ENCODE measurements at places on chromosomes 1 and 21.

DNA sequence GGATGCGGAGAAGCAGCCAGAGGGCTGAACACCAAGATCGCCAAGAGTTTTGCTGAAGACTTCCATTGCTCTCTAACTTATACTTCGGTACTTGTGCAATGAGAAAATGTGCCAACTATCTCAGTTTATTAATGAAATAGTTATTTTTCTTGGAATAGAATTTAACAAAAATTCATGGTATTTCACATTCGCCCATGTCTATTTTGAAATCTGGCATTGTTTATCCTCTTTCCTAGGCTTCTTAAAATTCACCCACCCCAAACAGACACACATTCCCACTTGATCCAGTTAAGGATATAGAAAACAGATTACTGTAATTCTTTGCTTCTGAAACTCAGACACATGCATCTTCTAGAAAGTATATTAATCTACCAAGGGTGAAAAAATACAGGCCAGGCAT, 56.3 kb upstream of the ADAMTS5 start:
- no peak for DNase-seq

GRCh38 chr1:18998016-18998724, 41.7 kb upstream of the IFFO2 start:
- no peak for DNase-seq

DNA sequence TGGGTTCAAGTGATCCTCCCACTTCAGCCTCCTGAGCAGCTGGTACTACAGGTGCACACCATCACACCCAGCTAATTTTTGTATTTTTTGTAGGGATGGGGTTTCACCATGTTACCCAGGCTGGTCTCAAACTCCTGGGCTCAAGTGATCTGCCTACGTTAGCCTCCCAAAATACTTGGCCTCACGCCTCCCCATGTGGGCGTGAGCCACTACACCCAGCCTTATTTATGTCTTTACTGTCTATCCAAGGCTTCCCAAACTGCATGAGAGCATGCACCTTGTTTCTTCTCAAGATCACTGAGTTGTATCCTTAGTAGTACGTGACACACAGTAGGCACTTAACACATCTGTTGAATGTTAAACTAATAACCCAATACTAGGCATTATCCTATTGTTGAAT, 14.2 kb downstream of the WASF2 start:
- no peak for DNase-seq

DNA sequence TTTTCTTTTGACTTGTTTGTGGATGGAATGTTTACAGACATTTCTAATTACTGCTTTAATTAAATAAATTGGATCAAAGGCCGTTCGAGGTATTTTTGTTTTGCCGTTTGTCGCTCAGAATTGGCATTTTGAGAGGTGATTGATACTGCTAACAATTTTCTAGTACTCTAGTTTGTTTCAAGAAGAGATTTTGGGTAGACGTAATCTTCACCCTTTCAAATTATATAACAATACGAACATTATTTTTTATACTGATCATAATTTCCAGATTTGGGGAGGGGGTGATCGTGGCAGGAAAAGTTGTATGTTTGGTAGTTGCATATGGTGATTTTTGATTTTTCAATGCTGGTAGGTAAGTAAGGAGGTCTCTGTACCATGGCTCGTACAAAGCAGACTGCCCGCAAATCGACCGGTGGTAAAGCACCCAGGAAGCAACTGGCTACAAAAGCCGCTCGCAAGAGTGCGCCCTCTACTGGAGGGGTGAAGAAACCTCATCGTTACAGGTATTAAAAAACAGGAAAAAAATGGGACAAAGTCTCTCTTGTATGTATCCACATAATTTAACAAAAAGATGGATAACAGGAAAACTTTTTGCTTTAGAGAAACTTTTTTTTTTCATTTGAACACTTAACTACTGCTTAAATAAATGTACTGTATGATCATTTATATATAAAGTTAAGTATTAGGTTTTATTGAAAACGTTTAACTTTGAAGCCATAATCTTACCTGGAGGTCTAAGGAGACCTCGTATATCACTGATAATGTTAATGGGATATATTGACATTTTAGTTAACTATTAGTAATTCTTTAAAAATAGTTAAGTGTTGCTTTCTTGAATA, 1.7 kb downstream of the H3-3A start:
- no peak for DNase-seq

GRCh38 chr21:28018213-28018612, 974.5 kb downstream of the LTN1 start:
- no peak for DNase-seq

- no peak for DNase-seq
Observed at GRCh38 chr1:225539069-225539468, 111.2 kb upstream of the LBR start.

DNA sequence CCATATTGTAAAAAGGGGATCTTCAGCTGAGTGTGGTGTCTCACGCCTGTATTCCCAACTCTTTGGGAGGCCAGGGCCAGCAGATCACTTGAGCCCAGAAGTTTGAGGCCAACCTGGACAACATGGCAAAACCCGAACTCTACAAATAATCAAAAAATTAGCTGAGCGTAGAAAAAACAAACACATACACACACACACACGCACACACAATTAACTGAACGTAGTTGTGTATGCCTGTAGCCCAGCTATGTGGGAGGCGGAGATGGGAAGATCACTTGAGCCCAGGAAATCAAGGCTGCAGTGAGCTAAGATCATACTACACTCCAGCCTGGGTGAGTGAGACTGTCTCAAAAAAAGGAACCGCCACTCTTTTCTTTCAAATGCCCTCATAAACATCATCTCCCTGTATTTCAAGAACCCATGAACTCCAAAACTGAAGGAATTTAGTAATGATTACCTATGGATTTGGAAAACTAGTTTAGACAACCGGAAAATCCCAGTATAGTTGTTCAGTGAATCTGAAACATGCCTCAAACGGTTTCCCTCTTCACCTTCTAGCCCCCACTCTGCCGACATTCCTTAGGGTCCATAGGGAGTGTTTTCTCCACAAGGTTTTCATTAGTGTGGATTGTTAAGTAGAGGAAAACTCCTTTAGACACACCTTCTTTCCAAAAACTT, 4.5 kb downstream of the TXNIP start:
- DNase-seq: no peak

- no peak for DNase-seq
Observed at GRCh38 chr1:178344513-178345091, 152.2 kb downstream of the CLEC20A start.

- no peak for DNase-seq
Observed at GRCh38 chr1:99268021-99268420, 3.7 kb downstream of the PLPPR4 start.

DNA sequence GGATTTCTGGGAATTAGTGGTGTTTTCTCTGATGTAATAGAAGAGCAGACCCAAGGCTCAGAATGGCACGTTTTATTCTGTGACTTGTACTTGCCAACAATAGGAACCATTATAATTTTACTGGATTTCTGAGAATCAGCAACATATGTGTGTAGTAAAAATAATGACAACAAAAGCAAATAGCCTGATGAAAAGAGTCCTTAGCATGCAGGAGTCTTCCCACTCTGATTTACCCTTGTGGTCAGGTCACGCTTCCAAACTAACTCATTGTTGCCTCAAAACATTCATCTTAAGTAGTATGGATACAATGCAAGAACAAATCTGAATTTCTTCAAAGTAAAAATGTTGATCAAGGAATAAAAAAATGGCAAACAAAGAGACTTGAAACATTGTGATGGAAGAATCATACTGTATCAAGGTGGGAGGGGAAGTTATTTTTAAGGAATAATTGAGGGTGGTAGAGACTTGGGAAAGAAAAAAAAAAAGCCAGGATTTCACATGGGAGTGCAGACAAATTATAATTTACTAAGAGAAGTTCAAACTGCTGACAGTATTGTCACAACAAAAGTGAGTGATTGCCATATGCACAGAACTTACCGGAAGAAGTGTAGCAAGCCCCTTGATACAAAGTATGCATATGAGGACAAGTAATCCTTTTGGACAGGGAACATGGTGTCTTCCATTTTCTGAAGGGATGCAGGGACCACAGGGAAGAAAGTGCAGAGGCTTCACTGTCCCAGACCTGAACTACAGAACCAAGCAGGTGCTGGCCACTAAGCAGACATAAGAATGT, 31.2 kb upstream of the RGL1 start:
- DNase-seq: no peak

DNA sequence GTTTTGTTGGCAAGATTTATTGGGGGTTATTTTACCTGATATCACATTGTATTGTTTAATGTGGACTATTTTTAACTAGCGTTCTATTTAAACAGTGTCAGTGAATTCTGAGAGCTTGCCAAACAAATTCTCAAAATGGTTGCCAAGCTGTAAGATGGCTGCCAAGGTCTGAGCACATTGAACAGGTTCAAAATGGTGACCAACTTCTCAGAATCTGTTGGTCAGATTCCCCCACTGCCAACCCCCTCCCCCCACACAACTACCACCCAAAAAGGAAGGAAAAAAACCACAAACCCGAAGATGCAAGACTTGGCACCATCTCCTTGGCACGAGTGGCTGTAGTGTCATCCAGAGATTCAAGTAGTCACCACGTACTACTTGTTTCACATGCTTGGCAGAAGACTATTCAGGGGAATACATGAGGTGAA, 159.1 kb downstream of the NFIA start:
- DNase-seq: no peak

DNA sequence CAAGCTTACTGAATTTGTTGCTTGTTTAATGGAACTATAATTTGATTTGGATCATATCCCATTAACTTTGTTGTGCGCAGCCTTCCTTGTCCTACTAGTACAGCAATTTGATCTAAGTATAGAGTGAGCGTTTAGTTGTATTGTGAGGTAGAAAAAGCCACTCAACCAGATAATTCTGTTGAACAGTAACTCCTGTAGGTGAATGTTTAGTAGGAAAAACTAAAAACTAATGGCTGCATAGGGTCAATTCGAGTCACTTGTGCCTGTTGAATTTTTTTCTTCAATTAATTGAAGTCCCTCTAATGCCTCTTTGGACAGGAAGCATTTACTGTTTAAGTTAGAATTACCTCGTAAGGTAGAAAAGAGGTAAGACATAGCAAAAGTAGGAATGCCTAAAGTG, 15.0 kb upstream of the EPHX1 start:
- no peak for DNase-seq

DNA sequence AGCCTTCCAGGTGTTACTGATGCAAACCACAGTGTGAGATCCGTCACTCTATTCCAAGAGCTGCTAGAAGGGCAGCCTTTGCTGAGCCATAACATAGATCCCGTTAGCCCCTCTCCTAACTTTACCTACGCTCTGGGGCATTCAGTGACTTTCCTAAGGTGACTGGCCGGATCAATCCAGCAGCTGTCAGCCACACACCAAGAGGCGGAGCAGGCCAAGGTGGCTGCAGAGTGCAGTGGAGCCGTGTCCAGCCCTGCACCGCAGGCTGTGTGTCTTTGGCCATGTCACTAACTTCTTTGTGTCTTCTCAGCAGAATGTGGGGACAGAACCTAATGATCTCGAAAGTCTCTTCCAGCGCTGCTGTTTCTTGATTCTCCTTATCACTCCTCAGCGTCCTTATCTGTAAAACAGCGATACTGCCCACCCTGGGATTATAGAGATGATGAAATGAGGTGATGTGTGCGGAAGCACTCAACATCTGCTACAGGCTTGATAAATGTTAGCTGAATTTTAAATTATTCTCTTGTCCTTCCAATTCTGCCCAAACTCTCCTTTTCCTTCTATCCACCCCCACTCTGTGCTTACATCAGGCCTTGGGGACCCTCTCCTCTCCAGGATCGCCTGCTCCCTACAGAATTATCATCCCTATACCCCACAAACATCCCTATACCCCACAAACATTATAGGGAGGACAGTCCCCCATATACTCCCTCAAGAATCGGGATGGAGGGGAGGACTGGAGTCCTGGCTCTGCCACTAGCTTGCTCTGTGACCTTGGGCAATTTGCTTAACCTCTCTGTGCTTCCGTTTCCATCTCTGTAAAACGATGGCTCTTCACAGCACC, 25.8 kb upstream of the LRRN2 start:
- no peak for DNase-seq

GRCh38 chr1:221637641-221638041, 104.2 kb downstream of the DUSP10 start:
- DNase-seq: no peak

GRCh38 chr1:89810880-89811279, 10.0 kb upstream of the LRRC8D start:
- no peak for DNase-seq

GRCh38 chr1:111140680-111140967, 601 bp downstream of the CEPT1 start:
- DNase-seq: no peak

- DNase-seq: no peak
Observed at GRCh38 chr1:171769171-171769570, 12.3 kb upstream of the METTL13 start.

DNA sequence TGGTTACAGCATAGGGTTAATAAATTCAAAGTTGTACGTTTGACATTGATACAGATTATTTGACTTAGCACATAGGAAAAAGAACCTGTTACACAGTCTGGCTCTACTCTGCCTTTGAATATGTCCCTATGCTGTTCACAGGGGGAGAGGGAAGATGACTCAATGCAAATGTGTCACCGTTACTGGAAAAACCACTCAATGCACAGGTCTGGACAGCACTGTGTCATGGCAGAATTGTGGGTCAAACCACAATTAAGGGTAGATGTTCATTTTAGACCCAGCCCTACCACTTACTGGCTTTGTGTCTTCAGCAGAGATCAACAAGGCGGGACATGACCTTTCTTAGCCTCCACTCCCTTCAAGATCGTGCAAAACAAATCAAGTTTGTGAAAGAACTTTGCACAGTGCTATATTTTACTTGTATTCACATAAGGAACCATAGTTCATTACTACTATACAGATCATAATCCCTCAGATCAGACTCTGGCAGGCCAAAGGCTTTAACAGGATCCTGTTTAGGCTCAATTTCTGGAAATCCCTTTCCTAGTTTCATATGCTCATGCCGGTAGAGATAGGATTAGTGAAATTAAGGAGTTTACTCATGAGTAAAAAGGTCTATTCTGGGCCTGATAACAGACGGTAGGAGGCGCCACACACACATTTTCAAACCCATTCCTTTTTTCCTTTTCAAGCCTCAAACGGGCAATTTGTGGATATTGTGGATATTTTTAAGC, 22.1 kb downstream of the EIF2D start:
- DNase-seq: no peak

GRCh38 chr1:1594602-1595260, 5.2 kb downstream of the FNDC10 start:
- no peak for DNase-seq

DNA sequence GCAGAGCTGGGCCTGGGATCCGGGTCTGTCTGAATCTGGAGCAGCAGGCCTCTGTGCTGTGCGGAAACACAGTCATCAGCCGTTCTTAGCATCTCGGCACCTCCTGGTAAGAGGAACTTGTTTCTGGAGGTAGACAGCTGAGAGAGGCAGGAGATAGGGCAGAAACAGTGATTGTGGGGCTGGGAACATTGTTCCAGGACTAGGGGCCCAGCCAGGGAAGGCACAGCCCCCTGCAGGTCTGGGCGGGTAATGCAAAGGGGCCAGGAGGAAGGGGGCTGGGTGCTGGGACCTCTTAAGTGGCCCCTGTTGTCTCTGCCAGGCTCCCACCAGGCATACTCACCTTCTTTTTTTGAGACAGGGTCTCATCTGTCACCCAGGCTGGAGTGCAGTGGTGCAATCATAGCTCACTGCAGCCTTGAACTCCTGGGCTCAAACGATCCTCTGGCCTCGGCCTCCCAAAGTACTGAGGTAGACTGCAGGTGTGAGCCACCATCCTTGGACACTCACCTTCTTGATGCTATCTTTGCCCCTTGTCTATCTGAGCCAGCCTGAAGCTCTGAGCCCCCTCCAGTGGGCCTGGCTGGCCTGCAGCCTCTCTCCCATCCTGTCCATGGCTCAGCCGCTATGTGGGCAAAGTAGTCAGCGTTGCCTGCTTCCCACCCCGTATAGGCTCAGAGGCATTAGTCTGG, 134.3 kb upstream of the ZBTB40 start:
- no peak for DNase-seq

GRCh38 chr1:41333146-41333784, 28.0 kb upstream of the FOXO6 start:
- no peak for DNase-seq
